ENCODE measurements at places on chromosomes 16 and 17. TPM values are rescaled to one million over a fixed set of nuclear protein-coding genes. Genes with fewer than 3 reads are reported as not detected.
A peak's percentile ranks its signal among the peaks of the same experiment; 100 is the strongest.

The FBXO39 gene
- total RNA-seq = 0.67 TPM

- DNase-seq = no peak
Observed at GRCh38 chr17:42103221-42103954, 5.1 kb upstream of the ZNF385C start.

DNA sequence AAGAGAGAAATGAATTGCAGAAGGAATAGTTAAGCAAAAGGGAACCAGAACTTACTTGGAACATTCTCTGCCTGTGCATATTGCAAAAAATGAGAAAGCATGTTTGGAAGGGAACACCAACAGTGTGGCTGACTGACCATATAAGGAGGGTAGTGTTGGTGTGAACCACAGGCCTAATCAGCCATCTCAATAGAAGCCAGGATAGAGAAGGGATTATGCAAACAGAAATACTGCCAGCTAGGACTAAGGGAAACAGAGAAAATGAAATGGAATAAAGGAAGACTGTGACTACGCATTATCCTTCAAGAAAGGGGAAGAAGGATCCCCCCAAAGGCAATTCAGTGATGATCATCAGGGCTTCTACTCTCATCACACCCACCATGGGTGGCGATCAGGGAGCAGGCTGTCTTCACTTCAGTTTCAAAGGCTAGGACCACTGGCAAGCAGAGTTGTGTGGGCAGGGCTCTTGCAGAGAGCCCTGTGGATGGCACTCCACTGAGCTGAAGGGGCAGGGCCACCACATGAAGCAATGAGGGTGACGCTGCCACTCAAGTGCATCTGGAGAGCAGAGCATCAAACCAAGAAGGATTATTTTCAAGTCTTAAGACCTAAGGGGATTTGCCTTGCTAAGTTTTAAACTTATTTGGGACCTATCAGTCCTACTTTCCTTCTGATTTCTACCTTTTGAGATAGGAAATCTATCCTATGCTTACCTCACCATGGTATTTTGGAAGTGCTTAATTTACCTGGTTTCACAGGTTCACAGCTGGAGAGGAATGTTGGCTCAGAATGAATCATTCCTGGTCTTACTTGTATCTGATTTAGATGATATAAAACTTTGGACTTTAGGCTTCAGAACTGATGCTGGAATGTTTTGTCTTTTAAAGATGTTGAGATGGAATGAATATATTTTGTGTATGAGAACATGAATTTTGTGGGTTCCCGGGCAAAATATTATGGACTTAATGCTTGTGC is 140.5 kb downstream of the SSH2 start:
- DNase-seq = no peak

GRCh38 chr17:58083491-58084316 is 485 bp downstream of the DYNLL2 start:
- DNase-seq = peak; percentile 73

GRCh38 chr16:66511602-66512271 is 38.2 kb downstream of the TK2 start:
- no peak for DNase-seq

The CBX4 gene
- total RNA-seq = 4.8 TPM

DNA sequence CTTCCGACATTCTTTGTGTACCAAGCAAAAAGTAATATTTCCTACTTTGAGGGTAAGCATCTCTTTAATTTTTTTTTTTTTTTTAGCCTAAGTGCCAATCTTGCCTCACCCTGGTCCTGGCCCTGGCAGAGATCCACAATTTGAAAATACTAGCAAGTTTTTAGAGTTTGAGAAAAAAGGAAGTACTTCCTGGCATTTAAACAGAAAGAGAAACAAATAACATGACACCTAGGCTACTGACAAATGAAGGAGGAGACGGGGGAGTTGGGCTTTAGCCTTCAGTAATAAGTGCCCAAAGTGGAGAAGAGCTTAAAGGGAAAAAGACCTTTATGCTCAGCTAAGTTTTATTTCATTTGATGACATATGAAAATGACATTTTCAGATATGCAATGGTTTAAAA is 92.8 kb downstream of the HS3ST3A1 start:
- DNase-seq = no peak

The IL21R gene
- total RNA-seq = 0.42 TPM

The CSF3 gene
- total RNA-seq = not detected

The MYH3 gene
- 0.65 TPM for total RNA-seq

DNA sequence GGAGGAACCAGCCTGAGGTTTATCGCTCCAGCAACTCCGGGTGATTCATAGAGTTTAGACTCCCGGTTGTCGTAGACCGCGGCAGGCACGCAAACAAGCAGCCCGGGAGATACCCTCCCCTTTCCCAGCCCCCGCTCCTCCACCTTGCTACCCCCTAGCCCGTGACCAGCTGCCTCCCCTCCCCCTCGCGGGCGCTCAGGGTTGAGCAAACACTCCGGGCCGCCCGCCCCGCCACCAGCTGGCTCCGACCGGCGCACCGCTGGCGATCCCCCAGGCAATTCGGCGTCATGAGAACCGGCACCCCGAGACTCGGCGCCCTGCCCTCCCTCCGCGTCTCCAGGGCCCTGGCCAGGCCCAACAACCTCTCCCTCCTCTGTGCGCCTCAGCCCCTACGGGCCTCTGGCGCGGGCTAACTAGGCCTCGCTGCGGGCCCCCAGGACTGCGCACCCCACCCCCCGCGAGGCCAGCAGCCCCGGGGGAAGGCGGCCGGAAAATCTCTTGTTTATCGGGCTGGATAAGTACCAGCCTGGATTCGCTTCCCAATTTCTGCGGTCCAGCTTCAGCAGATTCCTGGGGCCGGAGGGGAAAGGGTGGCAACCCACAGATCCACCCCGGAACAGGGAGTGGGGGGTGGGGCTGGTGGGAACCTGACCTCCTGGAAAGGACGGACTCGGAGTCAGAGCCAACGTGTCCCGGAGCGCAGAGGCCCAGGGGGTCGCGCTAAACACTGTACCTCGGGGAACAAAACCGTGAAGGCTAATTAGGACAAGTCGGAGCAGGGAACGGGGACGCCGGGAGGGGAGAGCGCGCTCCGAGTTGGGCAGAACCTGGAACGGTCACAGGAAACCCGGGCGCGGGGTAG is 951 bp upstream of the GPRC5C start:
- DNase-seq = peak; percentile 78

- no peak for DNase-seq
Observed at GRCh38 chr17:20189979-20190378, 180.8 kb downstream of the SPECC1 start.

DNA sequence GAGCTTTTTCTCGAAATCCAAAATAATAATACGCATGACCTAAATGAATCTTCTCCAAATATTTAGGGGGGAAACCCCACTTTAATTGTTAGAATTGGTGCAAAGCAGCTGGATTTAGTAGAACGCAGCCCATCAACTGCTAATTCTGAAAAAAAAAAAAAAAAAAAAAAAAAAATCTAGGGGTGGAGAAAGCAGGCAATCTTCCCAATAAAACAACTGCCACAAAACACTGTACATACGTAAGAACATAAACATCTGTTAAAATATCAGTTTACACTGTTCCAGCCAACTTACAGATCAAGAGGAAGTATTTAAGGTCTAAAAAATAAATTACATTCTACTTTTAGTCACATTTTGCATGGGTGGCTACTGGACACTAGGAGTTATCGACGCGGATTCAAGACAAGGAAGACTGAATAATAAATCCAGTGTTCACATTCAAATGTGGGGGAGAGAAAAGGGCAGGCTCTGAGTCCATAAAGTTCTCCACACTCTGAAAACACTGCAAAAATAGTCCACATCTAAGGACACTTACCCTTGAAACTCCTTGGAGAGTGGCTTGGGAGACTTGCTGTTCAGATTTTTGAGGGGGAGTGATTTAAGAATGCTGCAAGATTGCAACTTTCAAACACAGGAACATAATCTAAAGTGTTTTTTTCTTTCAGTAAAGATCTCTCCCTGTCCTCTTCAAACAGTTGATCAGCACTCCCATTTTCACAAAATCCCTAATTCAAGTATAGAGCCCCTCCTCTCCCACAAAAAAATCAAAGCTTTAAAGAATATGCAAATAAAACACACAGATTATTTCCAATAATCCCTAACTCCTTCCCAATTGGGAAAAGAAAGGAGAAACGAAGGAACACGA is 1.3 kb downstream of the APPBP2 start:
- DNase-seq = no peak

DNA sequence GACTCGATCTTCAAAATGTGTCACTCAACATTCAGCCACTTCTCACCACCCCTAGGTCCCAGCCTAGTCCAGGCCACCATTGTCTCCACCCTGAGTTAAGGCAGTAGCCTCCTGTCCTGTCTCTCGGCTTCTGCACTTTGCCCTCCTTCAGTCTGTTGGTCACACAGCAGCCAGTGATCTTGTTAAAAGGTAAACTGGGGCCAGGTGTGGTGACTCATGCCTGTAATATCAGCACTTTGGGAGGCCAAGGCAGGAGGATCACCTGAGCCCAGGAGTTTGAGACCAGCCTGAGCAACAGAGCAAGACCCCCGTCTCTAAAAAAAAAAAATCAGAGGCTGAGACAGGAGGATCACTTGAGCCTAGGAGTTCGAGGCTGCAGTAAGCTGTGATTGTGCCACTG is 25.8 kb downstream of the WWP2 start:
- no peak for DNase-seq

The KRTAP16-1 gene
- total RNA-seq = not detected

DNA sequence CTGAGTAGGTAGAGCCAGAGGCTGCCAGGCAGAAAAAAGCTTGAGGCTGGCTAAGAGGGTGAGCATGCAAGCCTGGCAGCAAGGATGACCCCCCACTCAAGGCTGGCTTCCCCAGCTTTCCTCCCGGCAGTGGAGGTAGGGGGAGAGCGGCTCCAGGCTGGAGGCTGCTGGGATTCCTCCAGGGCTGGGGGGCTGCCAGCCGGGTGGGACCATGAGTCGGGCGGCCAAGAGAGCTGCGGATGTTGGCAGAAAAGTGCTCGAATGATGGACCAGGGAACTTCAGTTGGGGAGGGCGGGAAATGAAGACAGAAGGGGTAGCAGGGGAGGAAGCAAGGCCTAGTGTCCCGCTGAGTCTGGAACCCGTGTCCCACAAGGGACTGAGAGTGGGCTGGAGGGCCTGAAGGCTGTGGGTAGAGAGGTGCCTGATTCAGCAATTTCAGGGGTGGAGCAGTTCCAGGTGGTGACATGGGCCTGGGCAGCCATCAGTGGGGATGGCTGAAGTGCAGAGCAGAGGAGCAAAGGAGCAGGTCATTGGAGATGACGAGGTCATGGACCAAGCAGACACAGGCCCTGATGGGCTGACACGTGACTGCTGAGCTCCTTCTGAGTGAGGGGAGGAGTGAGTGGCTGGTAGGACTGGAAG is 20.3 kb downstream of the HSD11B2 start:
- DNase-seq = no peak

DNA sequence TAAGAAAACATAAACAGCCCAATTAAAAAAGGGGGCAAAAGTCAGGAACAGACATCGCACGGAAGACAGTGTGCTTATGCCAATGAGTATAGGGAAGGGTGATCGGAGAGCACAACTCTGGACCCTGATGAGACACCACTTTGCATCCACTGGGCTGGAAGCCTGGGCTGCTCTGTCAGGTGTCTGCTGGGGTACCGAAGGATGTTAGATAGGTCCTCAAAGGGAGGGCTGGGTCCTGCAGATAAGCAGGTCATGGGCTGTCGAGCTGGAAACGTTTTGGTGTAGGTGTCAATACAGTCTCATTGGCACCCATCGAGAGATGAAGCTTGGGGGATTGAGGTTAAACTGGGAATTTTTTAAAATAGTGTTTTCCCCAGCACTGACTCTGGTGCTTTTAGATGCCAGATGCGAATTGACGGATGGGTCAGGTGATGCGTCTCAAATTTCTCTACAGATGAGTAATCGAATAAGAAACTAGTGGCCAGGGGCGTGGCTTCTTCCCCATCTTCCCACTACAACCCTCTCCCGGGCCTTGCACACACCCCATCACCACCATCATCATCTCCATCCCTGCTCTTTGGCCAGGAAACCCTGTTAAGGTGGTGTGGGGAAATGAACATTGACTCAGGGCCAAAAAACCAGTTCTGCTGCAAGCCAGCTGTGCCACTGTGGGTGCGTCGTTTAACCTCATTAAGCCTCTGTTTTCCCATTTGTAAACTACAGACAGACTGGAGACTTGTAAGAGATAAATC is 47.8 kb upstream of the IRF8 start:
- no peak for DNase-seq

DNA sequence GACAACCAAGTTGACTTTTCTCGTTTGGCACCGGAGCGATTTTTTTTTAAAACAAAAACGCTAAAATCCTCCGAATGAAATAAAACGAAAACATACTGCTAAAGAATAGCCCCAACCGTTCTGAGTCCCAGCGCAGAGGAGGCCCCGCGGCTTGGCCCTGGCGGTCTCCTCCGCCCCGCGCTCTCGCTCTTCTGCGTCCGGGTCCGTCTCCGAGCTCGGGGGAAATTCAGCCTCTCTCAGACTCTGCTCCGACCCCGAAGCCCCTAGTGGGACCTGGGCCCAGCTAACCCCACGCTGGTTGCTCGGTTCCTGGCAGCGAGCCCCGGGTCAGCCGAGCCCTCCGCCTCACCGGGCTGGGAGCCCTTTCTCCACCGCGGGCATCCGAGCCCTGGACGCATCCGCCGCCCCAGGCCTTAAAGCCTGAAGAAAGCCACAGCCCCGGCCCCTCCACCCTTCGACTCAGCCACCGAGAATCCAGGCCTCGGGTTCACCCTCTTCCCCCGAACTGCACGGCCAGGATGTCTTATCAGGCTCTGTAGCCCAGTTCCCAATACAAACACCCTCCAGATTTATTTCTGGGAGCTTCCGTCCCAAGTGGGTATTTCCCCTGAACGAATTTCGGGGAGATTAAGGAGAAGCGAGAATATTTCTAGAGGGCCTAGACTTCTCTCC is 1.2 kb downstream of the TBX2 start:
- no peak for DNase-seq

- DNase-seq = no peak
Observed at GRCh38 chr17:19387921-19388521, 1.0 kb upstream of the MFAP4 start.

The PLXDC1 gene
- total RNA-seq = 0.84 TPM

GRCh38 chr16:3576211-3576610 is 992 bp downstream of the NLRC3 start:
- no peak for DNase-seq

The NSMCE1 gene
- total RNA-seq = 16.6 TPM

The CXCL16 gene
- 10.7 TPM for total RNA-seq
